ENCODE measurements at places on chromosomes 13 and 19.

DNA sequence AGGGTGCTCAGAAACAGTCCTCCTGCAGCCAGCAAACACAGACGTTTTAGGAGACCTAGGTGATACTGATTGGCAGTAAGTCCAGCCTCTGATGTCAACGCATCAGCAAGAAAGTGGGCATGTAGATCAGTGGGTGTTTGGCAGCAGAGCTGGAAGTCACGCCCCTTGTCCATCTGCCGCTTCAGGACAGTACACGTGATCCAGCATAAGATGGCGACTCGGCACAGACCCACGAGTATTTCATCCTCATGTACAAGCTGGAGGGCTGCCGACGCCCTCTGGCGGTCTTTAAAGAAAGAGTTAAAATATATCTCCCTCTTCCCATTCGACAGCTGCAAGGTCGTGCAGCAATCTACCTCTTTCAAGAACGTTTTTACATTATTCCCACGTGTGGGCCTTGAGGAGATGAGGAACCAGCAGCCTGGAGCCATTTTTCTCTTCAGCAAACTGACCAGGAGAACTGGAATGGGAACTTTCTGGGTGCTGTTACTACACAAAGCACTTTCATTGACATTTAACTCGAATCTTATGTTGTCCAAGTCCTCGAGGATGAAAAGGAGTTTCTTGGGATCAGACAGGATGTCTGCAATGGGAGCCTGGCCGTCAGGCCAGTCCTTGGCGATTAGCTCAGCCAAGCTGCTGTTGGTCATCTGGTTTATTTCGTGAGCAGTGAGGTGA, 22.3 kb downstream of the NLRP11 start:
- DNase-seq = peak; percentile 46

GRCh38 chr13:42807866-42808265, 26.5 kb downstream of the FAM216B start:
- no peak for DNase-seq

DNA sequence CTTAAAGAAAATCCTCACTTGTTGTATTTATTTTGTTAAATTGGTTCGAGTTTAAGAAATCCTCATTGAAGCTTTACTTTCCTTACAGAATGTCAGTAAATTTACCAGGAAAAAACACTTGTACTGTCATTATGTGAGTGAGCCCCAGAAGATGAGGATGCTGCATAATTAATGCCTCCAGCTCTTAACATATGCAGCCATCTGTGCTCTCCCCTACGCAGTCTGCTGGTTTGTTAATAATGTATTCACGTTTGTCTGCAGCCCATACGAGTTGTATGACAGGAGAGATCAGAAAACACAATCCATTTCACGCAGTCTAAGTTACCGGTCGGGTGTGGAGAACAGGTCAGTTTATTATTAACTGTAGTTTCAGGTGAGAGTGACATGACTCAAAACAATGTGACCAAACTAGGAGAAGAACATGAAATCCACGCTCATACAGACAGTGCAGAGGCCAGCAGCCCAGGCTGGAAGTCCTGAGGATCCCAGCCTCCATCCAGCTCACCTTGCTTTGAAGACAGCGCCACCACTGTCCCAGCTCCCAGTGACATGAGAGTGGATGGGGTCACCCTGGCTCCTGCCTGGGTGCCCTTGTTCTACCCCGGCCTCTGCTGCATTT, 19.8 kb upstream of the ATP11A start:
- no peak for DNase-seq

DNA sequence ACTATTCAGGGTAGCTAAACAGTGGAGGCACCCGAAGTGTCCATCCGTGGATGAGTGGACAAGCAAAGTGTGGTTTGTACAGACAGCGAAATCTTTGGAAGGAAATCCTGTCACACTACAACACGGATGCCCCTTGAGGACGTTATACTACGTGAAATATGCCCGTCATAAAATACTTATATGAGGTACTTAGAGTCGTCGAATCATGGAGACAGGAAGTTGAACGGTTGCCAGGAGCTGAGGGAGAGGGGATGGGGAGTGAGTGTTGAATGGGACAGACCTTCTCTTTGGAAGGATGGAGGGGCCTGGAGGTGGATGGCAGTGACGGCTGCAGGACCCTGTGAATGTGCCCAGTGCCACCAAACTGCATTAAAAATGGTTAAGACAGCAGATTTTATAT, 11.6 kb downstream of the ATP4B start:
- DNase-seq = no peak

DNA sequence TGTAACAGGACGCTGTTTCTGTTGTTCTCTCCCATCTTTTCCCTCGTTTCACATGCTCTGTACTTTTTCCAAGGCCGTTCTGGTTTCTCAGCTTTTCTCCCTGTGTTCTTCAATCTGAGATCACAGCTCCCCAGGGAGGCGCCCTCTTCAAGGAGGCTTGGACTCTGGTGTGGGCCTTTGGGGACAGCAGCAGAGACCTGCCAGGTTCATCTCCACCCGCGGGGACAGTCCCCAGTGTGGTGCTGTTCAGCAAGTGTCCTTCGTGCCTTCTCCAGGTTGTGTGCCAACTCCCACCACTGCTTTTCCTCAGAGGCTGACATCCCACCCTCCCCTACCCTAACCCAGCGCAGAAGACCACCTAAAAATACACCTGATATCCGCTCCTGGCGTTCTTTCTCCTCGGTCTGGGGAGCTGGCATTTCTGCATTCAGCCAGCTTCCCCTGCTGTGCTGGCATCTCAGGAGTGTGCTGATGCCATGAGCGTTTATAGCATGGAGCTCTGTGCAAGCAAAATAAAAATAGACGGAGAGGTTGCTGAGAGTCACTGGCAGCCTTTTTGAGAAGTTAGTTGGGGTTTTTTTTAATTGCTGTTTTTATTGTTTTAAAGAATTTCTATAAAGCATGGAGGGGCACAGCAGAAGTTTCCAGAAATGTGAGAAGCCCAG, 149.4 kb downstream of the STK24 start:
- no peak for DNase-seq

DNA sequence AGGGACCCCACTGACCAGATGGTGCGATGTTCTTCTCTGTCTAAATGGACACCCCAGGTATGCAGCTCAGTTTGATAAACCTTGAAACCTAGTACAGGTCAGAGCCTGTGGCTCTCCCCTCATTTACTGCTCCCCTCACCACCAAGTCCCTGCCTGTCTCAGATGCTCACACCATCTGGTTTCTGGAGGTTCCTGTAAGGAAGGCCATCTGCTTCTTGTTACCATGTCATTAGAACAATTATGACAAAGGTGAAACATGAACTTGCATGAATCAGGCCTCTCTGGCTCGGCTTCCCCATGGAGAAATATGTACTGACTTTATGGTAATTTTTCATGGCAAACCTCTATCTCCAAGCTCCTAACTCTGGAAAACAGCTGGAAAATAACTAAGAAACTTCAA, 965.7 kb downstream of the UQCRFS1 start:
- DNase-seq = no peak

GRCh38 chr13:23684647-23685046, 114.4 kb downstream of the TNFRSF19 start:
- DNase-seq = no peak

GRCh38 chr19:17686592-17687024, 1.5 kb downstream of the UNC13A start:
- no peak for DNase-seq

GRCh38 chr19:40419780-40420179, 6.0 kb downstream of the SERTAD1 start:
- no peak for DNase-seq

DNA sequence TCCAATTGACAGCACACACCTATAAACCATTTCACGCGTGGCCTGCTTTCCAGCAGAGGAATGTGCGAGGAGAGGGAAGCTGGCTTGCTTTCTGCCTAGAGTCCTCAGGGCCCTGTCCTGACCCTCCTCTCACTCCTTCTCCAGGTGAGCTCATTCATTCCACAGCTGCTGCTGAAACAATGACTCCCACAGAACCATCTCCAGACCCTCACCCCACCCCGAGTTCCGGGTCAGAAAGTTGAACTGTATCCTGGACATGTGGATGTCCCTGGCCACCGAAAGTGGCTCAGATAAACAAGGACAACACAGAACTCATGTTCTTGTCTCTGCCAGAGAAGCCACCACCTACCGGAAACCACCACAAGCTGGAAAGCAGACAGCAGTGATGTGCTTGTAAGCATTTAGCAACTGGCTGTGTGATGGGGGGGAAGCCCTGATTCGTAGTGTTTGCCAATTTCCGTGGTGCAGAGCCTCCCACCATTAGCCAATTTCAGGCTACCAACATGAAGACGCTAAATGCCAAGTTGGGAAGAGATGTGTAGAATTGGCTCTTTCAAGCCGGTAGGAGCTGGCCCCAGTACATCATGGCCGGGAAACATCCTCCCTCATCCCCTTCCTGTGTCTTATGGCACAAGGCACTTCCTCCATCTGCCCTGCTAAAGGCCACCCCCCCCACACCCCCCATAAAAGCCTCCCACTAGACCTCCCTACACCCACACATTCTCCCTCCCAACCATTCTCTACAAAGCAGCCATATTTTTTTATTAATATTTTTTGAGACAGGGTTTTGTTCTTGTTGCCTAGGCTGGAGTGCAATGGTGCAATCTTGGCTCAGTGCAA, 5.0 kb downstream of the SYCE2 start:
- DNase-seq = peak; percentile 61

- DNase-seq = no peak
Observed at GRCh38 chr13:77807431-77808135, 110.1 kb downstream of the SLAIN1 start.

GRCh38 chr19:8261347-8261746, 46.8 kb downstream of the CD320 start:
- no peak for DNase-seq

GRCh38 chr13:104006625-104007075, 940.4 kb upstream of the SLC10A2 start:
- no peak for DNase-seq

- DNase-seq = no peak
Observed at GRCh38 chr13:99067159-99067985, 89.5 kb upstream of the DOCK9 start.

DNA sequence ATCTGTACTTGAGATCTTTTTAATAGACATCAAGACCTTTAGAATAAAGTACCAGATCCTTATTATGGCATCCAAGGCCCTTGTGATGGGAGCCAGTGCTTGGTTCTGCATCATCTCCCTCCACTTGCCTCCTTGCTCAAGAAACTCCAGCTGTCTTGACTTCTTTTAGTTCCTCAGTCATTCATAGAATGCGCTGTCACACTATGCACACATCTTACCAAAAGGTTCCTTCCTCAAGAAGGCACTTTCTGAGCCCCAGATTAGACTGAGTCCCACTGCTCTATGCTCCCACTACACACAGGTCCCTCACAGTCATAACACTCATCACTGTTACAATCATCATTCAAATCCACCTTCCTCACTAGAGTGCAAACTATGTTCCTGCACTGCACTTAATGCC, 57.8 kb upstream of the ITM2B start:
- DNase-seq = no peak

DNA sequence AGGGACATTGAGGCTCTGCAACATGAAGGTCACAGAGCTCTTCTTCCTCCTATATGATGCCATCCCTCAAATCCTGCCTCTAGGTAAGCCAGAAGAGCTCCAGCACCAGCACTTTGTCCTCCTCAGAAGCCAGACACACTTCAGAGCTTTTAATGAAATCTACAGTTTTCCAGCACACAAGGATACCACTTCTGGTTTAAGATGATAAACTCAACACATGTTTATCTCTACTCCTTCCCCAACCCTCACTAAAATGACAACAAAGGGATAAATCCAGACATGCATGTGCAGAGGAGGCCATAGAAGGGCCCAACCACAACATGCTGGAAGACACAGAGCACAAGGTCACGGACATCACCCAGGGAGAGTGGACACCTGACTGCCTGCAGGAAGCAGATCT, 195.3 kb downstream of the USP12 start:
- no peak for DNase-seq

- DNase-seq = no peak
Observed at GRCh38 chr19:15425321-15425950, 6.6 kb upstream of the AKAP8L start.

DNA sequence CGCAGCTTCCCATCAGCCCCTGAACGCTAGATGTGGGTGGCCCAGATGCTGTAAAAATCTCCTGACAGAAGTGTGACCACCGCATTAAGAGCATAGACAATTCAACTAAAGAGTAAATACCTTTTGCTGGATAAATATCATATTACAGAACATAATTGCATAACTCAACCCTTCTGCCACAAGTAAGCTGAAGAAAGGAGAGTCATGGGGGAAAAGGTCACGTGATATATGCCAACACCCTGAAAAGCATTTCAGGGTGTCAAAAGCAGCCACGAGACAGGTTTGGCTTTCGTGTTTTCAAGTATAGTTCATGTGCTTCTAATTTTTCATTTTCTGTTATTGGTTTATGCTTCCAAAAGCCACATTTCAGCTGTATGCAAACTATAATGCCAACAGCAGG, 71.3 kb downstream of the LHFPL6 start:
- DNase-seq = no peak

GRCh38 chr13:89150362-89150761, 1479.2 kb downstream of the SLITRK5 start:
- DNase-seq = no peak

- no peak for DNase-seq
Observed at GRCh38 chr13:75196147-75196837, 285.7 kb downstream of the TBC1D4 start.

DNA sequence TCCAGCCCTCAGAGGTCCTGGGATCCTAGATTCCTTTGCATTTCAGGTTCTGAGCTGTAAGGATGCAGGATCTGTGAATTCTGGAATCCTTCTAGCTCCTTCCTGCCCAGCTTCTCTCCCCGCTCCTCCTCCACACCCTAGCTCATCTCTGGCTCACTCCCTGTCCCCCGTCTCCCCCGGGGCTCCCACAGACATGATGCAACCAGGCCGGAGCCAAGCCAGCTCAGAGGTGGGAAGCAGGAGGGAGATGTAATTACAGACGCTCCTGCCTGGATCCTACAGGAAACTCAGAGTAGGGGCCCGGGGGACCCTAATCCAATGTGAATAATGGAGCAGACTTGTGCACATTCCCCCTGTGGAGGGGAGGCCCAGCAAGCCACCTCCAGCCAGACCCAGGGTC, 4.5 kb downstream of the GNG8 start:
- no peak for DNase-seq

- DNase-seq = no peak
Observed at GRCh38 chr13:112325142-112325808, 50.9 kb upstream of the SPACA7 start.

- no peak for DNase-seq
Observed at GRCh38 chr13:19069684-19070397, 111.8 kb downstream of the TUBA3C start.
